ENCODE measurements at places on chromosomes 12 and 14. TPM values are rescaled to one million over a fixed set of nuclear protein-coding genes. Genes with fewer than 3 reads are reported as not detected.
A peak's percentile ranks its signal among the peaks of the same experiment; 100 is the strongest.

GRCh38 chr14:99445931-99446330 is 34.7 kb downstream of the SETD3 start:
- no peak for DNase-seq

DNA sequence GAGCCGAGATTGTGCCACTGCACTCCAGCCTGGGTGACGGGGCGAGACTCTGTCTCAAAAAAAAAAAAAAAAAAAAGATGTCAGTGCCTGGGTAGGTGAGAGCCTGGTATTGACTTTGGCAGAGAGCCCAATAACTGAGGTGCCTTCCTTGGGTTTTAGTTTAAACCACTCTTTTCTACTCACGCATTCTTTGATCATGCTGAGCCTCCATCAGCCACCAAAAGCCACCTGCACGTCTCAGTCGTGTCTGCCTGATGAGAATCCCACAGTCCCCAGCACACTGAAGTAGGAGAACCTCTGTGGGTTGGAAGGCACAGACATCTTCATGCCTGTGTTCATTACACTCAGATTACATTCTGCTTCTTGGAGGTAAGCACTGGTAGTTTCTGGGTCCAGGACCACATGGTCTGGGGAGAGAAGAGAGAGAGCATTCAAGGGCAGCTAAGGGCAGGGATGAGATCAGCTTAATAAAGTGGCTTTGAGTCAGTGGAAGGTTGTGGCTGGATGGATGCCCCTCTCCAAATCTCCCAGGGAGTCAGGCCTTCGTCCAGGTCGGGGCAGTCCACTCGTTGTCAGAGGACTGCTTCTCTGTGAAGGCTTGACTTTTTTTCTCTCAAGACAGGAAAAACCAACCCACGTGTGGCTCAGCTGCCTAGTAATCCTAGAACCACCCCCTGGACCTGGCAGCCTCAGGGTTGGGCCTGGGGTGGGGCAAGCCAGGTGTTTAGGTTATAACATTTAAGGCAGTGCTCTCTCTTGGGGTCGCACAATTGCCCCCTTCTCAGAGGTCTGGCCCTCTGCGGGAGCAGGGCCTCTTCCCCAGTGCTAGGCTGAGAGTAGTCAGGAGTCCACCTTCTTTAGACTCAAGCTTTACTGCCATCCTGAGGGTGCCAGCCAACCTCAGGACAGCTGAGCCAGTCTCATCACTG is 32.6 kb upstream of the MAX start:
- DNase-seq: no peak

DNA sequence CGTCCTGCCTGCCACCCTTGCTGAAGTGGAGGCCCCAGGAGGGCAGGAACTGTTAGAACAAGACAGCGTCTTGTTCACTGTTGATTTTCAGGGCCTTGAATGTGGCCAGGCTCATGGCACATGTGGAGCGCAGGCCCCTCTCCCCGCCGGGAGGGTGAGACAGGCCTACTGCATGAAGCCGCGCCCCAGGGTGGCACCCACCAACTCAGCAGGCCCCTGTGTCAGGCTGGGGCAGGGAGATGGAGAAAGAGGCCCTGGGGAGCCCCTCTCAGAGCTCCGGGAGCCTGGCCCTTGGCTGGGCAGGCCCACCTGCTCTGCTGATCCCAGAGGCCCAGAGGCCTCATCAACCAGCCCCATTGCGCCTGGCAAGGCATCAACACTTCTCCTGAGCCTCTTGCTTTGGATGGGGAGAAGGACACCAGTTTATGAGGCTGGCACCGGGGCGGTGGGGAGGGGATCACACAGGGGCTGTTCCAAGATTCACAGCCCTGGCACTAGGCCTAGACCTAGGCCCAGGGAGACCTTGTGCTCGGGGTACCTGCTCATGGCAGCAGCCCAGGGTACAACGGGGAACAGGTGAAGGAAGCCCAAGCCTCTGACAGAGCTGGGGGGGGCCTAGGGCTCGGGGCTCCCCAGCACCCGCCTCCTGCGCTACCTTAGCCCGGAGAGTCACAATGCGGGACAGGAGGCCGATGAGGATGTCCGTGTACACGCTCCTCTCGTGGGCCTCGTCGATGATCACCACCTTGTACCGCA is 18.1 kb downstream of the DHX37 start:
- DNase-seq: no peak

- DNase-seq: peak; percentile 26
Observed at GRCh38 chr12:105523164-105524057, 192.9 kb downstream of the C12orf75 start.

DNA sequence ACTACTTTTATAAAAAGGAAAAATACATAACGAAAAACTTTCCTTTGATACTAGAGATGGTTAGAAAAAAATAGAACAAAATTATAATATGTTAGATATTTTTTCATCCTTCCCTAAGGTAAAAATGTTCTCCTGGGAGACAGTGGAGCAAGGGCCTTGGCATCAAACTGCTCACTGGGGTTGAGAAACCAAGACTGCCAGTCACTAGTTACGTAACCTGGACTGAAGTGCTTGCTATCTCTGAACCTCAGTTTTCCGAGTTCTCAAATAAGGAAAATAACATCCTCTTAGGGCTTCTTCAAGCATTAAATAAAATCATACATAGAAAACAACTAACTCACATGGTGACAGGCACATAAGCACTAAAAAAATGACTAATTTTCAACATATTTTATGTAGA is 48.2 kb upstream of the FRMD6 start:
- DNase-seq: no peak

DNA sequence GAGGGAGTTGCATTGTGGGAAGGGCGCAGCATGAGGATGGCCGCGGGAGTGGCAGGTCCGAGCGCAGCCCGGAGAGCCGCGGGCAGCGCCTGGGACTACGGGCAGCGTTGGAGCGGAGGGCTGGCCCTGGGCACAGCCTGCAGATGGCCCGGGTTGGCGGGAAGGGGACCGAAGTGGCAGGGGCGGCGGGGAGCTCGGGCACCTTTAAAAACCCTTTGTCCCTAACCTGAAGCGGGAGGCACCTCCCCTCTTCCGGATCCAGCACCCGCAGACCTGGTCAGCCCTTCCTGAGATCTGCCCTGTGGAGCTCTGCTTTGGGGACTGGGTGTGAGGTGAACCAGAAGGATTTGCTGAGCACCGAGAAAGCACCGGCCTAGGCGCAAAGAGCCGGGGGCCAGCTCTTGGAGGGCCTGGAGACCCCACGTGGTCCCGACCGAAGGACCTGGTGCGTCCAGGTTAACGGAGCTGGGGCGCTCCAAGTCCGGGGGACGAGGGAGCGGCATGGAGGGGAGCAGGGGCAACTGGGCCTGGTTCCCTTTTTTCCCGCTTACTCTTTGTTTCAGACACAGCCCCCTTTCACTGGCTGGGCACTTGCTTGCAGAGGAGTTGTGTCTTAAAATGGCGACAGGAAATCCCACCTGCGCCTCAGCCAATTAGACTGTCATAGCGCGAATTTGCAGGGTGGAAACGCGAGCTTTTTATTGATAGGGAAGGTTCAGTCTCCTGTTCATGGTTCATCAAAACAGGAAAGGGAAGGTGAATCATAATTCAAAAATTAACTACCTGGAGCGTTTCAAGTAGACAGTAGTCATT is 792 bp upstream of the SLC38A1 start:
- DNase-seq: peak; percentile 31

- DNase-seq: no peak
Observed at GRCh38 chr14:102779084-102779462, 1.8 kb downstream of the TRAF3 start.

GRCh38 chr12:22532317-22532716 is 12.0 kb downstream of the C2CD5 start:
- no peak for DNase-seq

GRCh38 chr14:105161309-105161708 is 7.3 kb downstream of the JAG2 start:
- no peak for DNase-seq

DNA sequence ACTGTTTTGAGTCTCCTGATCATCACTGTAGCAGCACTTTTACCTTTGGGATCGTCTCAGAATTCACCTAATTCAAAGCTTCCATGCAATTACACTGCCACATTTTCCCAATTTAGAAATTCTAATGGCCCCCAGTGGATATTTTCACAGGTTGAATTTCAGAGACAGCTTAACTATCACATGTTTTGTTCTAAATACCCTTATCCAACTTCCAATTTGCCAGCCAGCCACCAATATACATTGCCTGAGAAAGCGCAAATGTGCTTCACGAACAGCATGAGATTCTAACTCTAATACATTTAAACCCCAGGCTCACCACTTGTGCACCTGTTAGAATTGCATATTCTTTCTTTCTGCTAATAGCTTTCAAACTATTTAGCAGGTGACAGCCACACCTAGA is 1160.9 kb upstream of the TMEM132C start:
- no peak for DNase-seq

Gene CELA1
- not detected for total RNA-seq

Gene KCNMB4
- 3.1 TPM for total RNA-seq

Gene GSC
- total RNA-seq: not detected

Gene PRH2
- total RNA-seq: not detected

Gene AQP6
- 0.39 TPM for total RNA-seq

Gene GPR33
- not detected for total RNA-seq

Gene DAAM1
- total RNA-seq: 34.4 TPM

Gene PTGER2
- 5.0 TPM for total RNA-seq

Measured in upper lobe of left lung (tissue), 6 donors.